ENCODE measurements at places on chromosomes 7 and 10. TPM values are rescaled to one million over a fixed set of nuclear protein-coding genes. Genes with fewer than 3 reads are reported as not detected.

DNA sequence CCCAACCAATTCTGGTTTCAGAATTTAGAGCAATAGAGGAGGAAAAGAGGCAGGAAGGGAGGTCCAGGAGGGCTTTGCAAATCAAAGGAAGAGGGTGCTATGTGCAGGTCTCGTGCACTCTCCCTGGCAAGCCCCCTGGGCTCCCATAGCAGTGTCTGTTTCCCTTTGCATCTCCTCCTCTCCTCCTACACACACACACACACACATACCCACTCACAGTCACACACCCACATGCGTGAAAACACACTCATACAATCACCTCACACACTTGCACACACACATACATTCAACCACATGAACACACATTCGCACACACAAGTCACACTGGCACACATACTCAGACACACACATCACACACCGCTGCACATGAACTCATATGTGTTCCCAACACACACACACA is 105.3 kb downstream of the OAT start:
- peaks cover 8% of the 10 kb centered on the region for H3K27me3 ChIP-seq
- no peak overlapping the region for H3K27ac ChIP-seq
- no peaks in the 10 kb centered on the region for H3K4me1 ChIP-seq

- H3K27me3 ChIP-seq: peaks cover 47% of the 10 kb centered on the region
- H3K27ac ChIP-seq: peak overlapping the region; percentile 14
- no peak for DNase-seq
- H3K36me3 ChIP-seq: no peaks in the 10 kb centered on the region
- peaks cover 27% of the 10 kb centered on the region for H3K4me1 ChIP-seq
- peak overlapping the region; percentile 88 for H3K4me3 ChIP-seq
Measured at GRCh38 chr7:5425507-5426225, 2.0 kb upstream of the TNRC18 start.

Gene SCIN
- total RNA-seq: not detected

DNA sequence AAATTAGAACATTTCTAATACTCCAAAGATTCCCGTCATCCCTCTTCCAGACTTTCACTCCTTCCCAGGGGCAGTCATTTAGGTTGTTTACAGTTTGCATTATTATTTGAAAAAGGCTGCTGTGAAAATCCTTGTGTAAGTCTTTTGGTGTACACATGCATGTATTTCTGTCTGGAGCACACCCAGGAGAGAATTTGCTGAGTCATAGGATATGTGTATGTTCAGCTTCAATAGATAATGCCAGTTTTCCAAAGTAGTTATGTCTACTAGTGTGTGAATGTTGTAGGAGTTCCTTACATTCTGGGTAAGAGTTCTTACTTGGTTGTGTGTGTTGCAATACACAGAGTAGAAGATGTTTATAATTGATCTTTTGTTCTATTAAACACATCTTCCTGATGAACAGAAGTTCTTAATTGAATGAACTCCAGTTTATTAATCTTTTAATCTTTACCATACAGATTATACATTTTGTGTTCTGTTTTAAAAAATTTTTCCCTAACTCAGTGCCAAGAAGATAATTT is 25.3 kb downstream of the CROT start:
- peaks cover 2% of the 10 kb centered on the region for H3K4me1 ChIP-seq
- H3K4me3 ChIP-seq: no peak overlapping the region
- no peak for DNase-seq
- peaks cover 3% of the 10 kb centered on the region for H3K36me3 ChIP-seq

Gene POLR2J2
- total RNA-seq: 44.7 TPM

Gene C10orf67
- total RNA-seq: not detected

DNA sequence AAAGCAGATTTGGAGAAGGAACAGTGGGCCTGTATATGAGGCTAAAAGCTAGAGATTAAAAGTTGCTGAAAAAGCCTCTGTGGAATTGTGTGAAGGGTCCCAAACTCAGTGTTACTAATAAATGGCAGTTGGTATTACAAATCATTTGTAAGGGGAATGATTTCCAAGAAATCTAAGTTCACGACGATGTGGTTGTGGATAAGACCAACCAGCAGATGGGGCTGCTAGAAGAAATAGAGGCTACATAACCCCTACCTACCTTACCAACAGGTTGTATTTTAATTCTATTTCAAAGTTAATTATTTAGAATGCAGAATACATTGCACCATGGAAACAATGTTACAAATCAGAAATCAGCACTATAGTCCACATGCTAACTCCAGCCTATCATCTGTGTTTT is 377.1 kb downstream of the HPSE2 start:
- H3K27me3 ChIP-seq: peaks cover 7% of the 10 kb centered on the region
- no peaks in the 10 kb centered on the region for H3K36me3 ChIP-seq
- DNase-seq: no peak
- H3K4me3 ChIP-seq: no peak overlapping the region

Gene CALN1
- not detected for total RNA-seq

GRCh38 chr10:103819493-103819892 is 35.9 kb downstream of the SH3PXD2A start:
- H3K4me1 ChIP-seq: peaks cover 9% of the 10 kb centered on the region
- H3K36me3 ChIP-seq: peaks cover 2% of the 10 kb centered on the region
- peaks cover 36% of the 10 kb centered on the region for H3K27me3 ChIP-seq
- H3K27ac ChIP-seq: peak overlapping the region; percentile 86
- no peak overlapping the region for H3K4me3 ChIP-seq

DNA sequence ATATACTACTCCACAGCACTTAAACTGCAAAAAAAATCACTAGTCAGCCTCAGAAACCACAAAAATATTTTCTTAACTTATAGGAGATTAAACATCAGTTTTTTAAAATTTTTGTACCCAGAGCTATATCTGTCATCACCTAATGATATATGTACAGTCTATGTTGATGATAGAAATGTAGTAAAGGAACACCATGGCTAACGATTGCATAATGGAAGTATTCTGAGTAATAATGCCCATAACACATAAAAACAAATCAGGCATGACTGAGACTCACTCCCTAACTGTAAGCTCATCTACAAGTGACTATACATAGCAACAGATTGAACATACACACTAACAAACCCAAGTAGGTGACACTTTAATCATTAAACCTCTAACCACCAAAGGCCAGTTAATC is 51.3 kb downstream of the TSPAN12 start:
- H3K27ac ChIP-seq: no peak overlapping the region
- peaks cover 31% of the 10 kb centered on the region for H3K27me3 ChIP-seq
- no peaks in the 10 kb centered on the region for H3K4me1 ChIP-seq
- DNase-seq: no peak
- no peaks in the 10 kb centered on the region for H3K36me3 ChIP-seq

GRCh38 chr7:36526863-36527548 is 137.3 kb downstream of the ANLN start:
- H3K4me3 ChIP-seq: no peak overlapping the region
- H3K36me3 ChIP-seq: no peaks in the 10 kb centered on the region
- peaks cover 11% of the 10 kb centered on the region for H3K27me3 ChIP-seq
- no peak for DNase-seq

Gene LRRC18
- total RNA-seq: not detected

- DNase-seq: no peak
- H3K36me3 ChIP-seq: no peaks in the 10 kb centered on the region
- no peak overlapping the region for H3K27ac ChIP-seq
- peaks cover 47% of the 10 kb centered on the region for H3K27me3 ChIP-seq
Measured at GRCh38 chr7:55054758-55055157, 35.9 kb downstream of the EGFR start.

DNA sequence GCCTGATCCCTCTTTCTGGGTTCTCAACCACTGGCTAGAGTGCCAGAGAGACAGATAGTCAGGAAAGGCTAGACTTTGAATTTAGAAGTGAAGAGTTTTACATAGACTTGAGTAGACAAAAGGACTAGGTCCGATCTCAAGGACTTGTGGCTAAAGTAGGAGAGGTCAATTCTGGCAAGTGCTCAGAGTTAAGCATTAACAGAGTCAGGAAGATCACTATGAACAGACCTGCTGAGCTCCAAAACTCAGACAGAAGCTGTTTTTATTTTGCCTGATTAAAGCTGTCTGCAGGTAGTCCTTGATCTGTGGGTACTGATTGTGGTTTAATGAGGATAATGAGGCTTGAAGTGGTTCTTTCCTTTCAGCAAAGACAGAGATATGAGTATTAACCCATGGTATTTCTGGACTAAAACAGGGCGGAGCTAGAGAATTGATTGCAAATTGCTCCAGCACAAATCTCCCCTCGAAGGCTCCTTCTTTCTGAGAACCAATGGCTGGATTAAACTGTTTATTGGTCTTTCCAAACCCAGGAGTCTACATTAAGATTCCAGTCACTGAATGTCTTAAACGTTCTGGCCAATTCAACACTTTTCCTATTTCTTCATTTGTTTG is 423.2 kb downstream of the IPMK start:
- no peak overlapping the region for H3K4me3 ChIP-seq
- no peaks in the 10 kb centered on the region for H3K4me1 ChIP-seq
- H3K36me3 ChIP-seq: no peaks in the 10 kb centered on the region
- H3K27me3 ChIP-seq: no peaks in the 10 kb centered on the region
- no peak for DNase-seq

GRCh38 chr7:711093-711921 is 15.2 kb upstream of the DNAAF5 start:
- H3K27me3 ChIP-seq: peaks cover 17% of the 10 kb centered on the region
- peaks cover 12% of the 10 kb centered on the region for H3K36me3 ChIP-seq
- peaks cover 14% of the 10 kb centered on the region for H3K4me1 ChIP-seq
- peak overlapping the region; percentile 70 for H3K4me3 ChIP-seq
- H3K27ac ChIP-seq: no peak overlapping the region
- DNase-seq: no peak

GRCh38 chr10:19577807-19578206 is 238.4 kb upstream of the PLXDC2 start:
- H3K36me3 ChIP-seq: no peaks in the 10 kb centered on the region
- no peak overlapping the region for H3K4me3 ChIP-seq
- H3K4me1 ChIP-seq: no peaks in the 10 kb centered on the region
- no peak overlapping the region for H3K27ac ChIP-seq

DNA sequence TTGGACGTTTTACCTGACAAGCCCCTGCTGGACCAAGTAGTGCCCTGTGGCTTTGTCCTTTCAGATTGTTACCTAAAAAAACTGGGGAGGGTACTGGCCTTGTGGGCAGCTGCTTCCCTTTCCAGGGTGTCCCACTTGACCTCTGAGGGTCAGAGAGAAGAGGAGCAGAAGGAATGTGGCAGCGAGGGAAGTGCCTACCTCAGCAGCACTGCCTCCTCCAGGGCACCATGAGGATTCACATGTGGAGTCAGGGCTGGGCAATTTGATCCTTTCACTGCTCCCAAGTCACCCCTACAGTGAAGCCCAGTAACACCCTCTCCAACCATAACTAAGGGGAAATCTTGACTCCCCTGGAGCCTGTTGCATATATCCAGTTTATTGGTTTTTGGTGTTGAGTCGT is 64.6 kb downstream of the ITGB1 start:
- H3K27me3 ChIP-seq: no peaks in the 10 kb centered on the region
- no peak overlapping the region for H3K4me3 ChIP-seq
- H3K4me1 ChIP-seq: peaks cover 24% of the 10 kb centered on the region

DNA sequence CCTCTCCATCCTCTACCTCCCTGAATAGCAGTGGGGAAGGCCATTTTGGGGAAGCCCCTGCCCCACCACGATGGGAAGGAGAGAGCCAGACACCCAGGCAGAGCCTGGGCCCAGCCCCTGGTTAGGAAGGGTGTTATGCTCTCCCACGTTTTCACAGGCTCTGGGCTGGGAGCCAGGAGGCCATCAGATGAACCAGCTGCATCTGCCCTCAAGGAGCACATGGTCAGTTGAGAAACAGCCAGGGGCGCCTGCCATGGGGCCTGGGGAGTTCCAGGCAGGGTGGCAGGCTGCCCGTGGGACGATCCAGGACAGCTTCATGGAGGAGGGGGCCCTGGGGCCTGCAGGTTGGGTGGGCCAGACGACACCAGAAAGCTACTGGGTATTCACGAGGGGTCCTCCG is 47.5 kb downstream of the CAMK2B start:
- H3K27me3 ChIP-seq: peaks cover 25% of the 10 kb centered on the region
- H3K4me3 ChIP-seq: no peak overlapping the region
- H3K36me3 ChIP-seq: no peaks in the 10 kb centered on the region
- H3K27ac ChIP-seq: no peak overlapping the region
- no peaks in the 10 kb centered on the region for H3K4me1 ChIP-seq

Gene TMEM196
- total RNA-seq: not detected

- no peak overlapping the region for H3K27ac ChIP-seq
- peaks cover 2% of the 10 kb centered on the region for H3K4me1 ChIP-seq
- H3K4me3 ChIP-seq: no peak overlapping the region
- H3K27me3 ChIP-seq: peaks cover 50% of the 10 kb centered on the region
- no peak for DNase-seq
Measured at GRCh38 chr10:93599335-93599734, 1.7 kb downstream of the RBP4 start.

DNA sequence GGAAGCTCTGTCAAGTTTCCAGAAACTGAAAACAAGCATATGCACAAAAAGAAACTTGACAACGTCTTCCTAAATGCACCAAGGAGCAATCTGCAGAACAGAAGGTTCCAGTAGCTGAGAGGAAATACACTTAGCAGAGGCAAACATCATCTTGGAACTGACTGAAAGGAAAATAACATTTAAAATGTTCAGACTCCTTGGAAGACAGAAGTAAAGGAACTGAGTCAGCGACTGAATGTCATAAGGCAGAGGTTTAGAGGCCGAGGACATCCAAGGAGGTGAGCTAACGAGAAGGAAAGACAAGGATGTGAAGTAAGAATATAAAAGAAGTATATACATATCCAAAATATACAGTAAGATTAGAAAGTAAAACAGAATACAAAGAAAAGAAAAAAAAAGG is 24.1 kb downstream of the SEMA3D start:
- no peak overlapping the region for H3K27ac ChIP-seq
- H3K4me1 ChIP-seq: no peaks in the 10 kb centered on the region
- no peak overlapping the region for H3K4me3 ChIP-seq
- no peaks in the 10 kb centered on the region for H3K27me3 ChIP-seq
- no peak for DNase-seq

GRCh38 chr7:33044401-33044718 is 18.2 kb downstream of the NT5C3A start:
- H3K27ac ChIP-seq: peak overlapping the region; percentile 82
- H3K27me3 ChIP-seq: no peaks in the 10 kb centered on the region
- H3K4me1 ChIP-seq: peaks cover 32% of the 10 kb centered on the region
- no peak overlapping the region for H3K4me3 ChIP-seq
- H3K36me3 ChIP-seq: peaks cover 2% of the 10 kb centered on the region

- no peak for DNase-seq
- H3K36me3 ChIP-seq: no peaks in the 10 kb centered on the region
- peaks cover 70% of the 10 kb centered on the region for H3K27me3 ChIP-seq
- no peak overlapping the region for H3K27ac ChIP-seq
Measured at GRCh38 chr7:156994417-156994816, 16.0 kb downstream of the MNX1 start.

GRCh38 chr10:5953676-5954075 is 23.7 kb downstream of the IL15RA start:
- no peak for DNase-seq
- no peak overlapping the region for H3K4me3 ChIP-seq
- H3K27me3 ChIP-seq: no peaks in the 10 kb centered on the region
- H3K27ac ChIP-seq: peak overlapping the region; percentile 37
- no peaks in the 10 kb centered on the region for H3K36me3 ChIP-seq
- H3K4me1 ChIP-seq: peaks cover 5% of the 10 kb centered on the region

GRCh38 chr10:116870949-116871348 is 21.6 kb downstream of the ENO4 start:
- no peak for DNase-seq
- H3K27ac ChIP-seq: no peak overlapping the region
- H3K27me3 ChIP-seq: peaks cover 24% of the 10 kb centered on the region
- no peak overlapping the region for H3K4me3 ChIP-seq

Gene EFCAB10
- total RNA-seq: 1.0 TPM

All from T-helper 17 cell (primary cell).